A549 treated with Hydrocortisone at 1 μM for 4 hours (cell line): ENCODE measurements at places on chromosomes 1 and 21. TPM values are rescaled to one million over a fixed set of nuclear protein-coding genes. Genes with fewer than 3 reads are reported as not detected.

ROR1 gene
- total RNA-seq: 7.6 to 11.4 TPM (median 8.4 TPM) in 5 replicates

FAM177B gene
- total RNA-seq: not detected in 5 replicates

CFHR1 gene
- total RNA-seq: 0.13 to 0.22 TPM (median 0.17 TPM) in 5 replicates

PTPN14 gene
- total RNA-seq: 7.6 to 14.4 TPM (median 10.7 TPM) in 5 replicates

MYOM3 gene
- 6.3 to 8.4 TPM (median 6.7 TPM) in 5 replicates for total RNA-seq

STUM gene
- total RNA-seq: not detected in 5 replicates

PTGS2 gene
- 4.2 to 7.5 TPM (median 5.8 TPM) in 5 replicates for total RNA-seq

ERRFI1 gene
- 189 to 265 TPM (median 226 TPM) in 5 replicates for total RNA-seq
